ENCODE measurements at places on chromosomes 12 and 14.

- DNase-seq, result no peak
Measured at GRCh38 chr14:65356327-65356836, 56.1 kb upstream of the FUT8 start.

- no peak for DNase-seq
Measured at GRCh38 chr14:96905825-96906224, 108.6 kb downstream of the VRK1 start.

GRCh38 chr12:16062611-16063010 is 151.5 kb downstream of the DERA start:
- DNase-seq, result no peak

GRCh38 chr12:23556661-23557060 is 392.8 kb downstream of the SOX5 start:
- DNase-seq, result no peak

DNA sequence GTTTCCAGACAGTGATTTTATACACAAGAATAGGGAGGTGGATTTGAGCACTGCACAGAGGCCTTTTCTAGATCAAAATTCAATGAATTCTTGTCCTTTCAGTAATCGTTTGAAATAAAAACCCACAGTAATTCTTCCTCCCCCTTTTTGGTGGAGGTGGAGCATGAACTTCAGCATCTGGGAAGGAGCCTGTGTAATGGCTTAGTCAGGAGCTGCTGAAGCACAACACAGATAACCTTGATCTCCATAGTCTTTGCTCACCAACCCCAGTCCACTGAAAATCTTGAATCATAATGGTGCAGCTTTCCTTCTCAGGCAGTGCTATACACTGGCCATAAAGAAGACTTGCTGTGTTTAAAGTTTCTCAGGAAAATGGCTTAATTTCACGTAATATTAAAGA is 6.4 kb upstream of the TBPL2 start:
- no peak for DNase-seq

GRCh38 chr14:59086241-59086882 is 102.1 kb upstream of the DAAM1 start:
- DNase-seq, result no peak

All from stimulated activated CD4-positive, alpha-beta T cell treated with anti-CD3 and anti-CD28 coated beads, Interleukin-1b, Interleukin-23, amount 100 ng/mL, for 24 hours (primary cell).